ENCODE measurements at places on chromosomes 5 and 9.

DNA sequence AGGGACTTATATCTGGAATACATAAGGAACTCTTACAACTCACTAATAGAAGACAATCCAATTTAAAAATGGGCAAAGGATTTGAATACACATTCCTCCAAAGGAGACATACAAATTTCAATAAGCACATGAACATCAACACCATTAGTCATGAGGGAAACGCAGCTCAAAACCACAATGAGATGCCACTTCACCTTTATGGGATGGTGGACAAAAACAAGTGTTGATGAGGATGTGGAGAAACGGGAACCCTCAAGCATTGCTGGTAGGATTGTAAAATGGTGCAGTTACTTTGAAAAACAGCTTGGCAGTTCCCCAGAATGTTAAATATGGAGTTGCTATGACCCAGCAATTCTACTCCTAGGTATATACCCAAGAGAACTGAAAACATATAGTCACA is 72.7 kb upstream of the IER5L start:
- no peak for DNase-seq

- no peak for DNase-seq
Measured at GRCh38 chr5:77663090-77663863, 24.8 kb upstream of the OTP start.

DNA sequence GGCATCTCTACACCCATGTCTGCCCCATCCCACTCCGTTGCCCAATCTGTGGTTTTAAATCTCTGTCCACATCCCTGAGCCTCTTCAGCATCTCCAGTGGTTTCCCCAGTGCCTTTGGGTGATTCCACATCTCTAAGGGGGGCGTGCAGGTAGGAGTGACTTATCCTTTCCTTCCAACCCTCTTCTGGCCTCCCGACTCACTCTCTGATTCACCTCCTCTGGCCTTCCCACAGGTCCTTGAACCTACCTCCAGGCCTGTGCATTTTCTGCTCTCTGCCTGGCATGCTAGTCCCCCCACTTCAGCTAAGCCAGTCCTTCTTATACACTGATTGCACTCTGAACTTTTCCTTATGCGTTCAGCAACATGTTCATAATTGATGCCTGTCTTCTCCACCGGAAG is 99.0 kb downstream of the RALGPS1 start:
- DNase-seq: no peak

- no peak for DNase-seq
Measured at GRCh38 chr9:100285601-100286000, 67.1 kb downstream of the TEX10 start.

DNA sequence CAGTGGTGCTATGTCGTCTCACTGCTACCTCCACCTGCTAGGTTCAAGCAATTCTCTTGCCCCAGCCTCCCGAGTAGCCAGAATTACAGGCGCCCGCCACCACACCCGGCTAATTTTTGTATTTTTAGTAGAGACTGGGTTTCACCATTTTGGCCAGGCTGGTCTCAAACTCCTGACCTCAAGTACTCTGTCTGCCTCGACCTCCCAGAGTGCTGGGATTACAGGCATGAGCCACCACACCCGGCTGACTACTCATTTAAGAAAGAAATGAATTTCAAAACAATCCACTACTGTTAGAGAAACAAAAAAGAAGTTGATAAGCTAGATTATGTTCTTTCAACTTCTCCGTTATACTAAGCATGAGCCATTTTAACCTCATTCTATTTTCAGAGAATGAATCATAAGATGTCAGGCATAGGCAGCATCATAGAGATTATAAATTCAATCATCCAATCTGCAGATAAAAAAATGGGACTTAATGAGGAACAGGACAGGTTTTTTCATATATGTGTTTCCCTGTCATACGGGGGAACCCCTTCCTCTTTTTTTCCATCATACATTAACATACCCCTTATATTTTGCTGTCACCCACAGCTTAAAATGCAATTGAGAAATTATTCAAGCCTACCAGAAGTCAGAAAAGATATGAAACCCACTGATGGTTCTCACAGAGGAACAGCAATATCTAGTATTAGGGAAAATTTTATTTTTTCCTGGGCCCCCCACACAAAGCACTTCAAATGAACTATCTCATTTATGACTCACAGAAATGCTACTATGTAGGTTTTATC is 26.5 kb upstream of the ADRB2 start:
- DNase-seq: no peak
